ENCODE measurements at places on chromosomes 5 and 9.

DNA sequence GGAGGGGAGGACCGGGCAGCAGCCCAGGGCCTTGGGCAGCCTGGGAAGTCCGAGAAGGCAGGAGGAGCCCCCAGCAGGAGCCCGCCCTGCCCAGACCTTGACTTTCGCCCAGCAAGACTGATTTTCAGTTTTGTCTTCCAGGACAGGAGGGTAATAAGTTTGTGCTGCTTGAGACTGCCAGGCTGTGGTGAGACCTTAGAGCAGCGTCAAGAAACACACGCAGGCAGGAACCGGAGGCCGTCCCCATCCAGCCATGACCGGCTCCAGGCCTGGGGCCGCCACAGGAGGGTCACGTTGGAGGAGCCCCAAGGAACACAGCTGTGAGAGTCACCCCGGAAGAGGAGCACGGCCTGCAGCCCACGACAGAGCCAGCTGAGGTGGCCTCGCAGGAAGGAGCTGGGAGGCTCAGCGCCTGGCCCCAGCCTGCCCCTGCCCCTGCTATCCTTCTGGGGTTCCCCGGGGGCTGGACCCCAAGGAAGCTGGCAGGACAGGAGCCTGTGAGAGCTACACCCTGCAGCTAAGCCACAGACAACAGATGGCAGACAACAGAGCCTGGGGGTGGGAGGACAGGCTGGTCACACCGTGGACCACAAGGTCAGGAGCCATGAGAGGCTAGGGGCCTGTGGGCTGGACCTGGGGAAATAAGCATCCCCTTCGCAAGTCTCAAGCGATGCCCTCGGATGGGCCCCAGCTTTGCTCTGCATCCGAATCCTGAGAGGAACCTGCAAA, 126.0 kb upstream of the FAM120A start:
- no peak for DNase-seq

- DNase-seq = no peak
Observed at GRCh38 chr5:128083811-128084227, 253 bp downstream of the SLC12A2 start.

DNA sequence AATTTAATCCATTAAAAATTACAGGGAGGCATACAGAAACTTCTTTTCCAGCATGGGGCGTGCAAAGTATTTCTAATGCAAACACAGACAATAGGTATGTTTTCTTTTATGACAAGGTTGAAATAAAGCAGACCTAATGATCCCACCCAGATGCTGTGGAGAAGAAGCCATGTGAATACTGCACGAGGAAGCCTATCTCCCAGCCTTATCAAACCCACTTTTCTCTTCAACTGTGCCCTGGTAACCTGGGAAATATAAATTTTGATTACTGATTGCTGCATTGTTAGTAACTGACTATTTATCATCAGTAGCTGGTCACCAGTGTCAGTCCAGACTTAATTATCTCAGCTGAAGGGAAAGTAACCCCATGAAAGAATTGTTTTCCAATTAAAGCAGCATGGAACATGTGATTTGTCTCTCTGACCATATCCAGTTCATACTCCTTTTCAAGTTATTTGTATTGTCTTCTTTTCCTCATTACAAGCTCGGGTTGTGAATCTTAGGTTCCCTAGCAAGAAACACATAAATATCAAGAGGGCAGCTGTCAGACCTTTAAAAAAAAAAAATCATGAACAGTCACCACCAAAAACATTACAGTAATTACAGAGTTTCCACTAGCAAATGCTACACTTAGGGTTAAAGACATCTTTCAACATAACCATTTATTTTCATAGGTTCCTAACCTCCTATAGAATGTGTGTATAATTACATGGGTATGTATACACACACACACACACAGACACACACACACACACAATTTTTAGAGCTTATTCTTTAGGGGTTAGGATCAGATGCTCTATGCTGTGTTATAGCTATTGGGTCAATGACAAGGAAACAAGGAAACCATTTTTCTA, 50.3 kb downstream of the SEMA6A start:
- no peak for DNase-seq

GRCh38 chr5:158166424-158166823, 307.5 kb upstream of the CLINT1 start:
- DNase-seq = no peak

DNA sequence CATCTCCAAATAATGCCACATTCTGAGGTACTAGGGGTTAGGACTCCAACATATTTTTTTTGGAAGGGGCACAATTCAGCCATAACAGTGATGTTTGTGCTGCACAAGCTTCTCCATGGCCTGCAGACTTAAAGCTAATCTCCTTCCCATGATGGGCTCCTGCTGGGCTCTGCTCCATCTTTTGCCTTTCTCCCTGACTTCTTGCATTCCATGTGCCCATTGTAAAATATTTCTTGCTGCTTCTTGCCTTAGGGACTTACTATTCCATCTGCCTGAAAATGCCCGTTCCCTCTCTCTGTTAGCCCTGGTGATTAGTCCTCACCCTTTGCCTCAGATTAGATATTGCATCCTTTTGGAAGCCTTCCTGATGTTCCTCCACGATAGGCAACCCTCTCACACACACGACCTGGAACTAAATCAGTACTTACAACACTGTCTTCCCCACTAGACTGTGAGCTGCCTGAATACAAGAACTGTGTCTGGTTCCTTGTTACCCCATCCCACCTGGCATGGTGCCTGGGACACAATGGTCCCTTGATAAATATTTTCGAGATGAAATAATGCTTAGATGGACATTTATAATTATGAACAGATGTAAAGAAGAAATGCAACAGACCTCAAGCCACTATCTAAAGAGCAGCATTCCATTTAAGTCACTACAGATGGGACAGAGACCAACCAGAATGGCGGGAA, 33.5 kb downstream of the OR1J1 start:
- DNase-seq = no peak

GRCh38 chr9:100669968-100670367, 92.1 kb downstream of the CAVIN4 start:
- DNase-seq = no peak

GRCh38 chr9:34651876-34652601, at the start of gene IL11RA:
Gene IL11RA (plus strand): TSS chr9:34652185. CDS start chr9:34655218, 3,033 bp downstream.
- peak; percentile 32 for DNase-seq
